Liver (tissue), 10 donors: ENCODE measurements at places on chromosomes 11 and 22. TPM values are rescaled to one million over a fixed set of nuclear protein-coding genes. Genes with fewer than 3 reads are reported as not detected.
A peak's percentile ranks its signal among the peaks of the same experiment; 100 is the strongest.

- H3K27me3 ChIP-seq = no peaks in the 10 kb centered on the region
- peak; percentile 23 for DNase-seq
- H3K27ac ChIP-seq = no peak overlapping the region
- H3K4me3 ChIP-seq = no peak overlapping the region
- H3K4me1 ChIP-seq = no peaks in the 10 kb centered on the region
- H3K36me3 ChIP-seq = no peaks in the 10 kb centered on the region
These were observed 1073.7 kb downstream of the BRD1 start for GRCh38 chr22:48753752-48754517.

NRXN2 gene
- total RNA-seq = 0.17 TPM

GPR83 gene
- total RNA-seq = 0.08 TPM

DNA sequence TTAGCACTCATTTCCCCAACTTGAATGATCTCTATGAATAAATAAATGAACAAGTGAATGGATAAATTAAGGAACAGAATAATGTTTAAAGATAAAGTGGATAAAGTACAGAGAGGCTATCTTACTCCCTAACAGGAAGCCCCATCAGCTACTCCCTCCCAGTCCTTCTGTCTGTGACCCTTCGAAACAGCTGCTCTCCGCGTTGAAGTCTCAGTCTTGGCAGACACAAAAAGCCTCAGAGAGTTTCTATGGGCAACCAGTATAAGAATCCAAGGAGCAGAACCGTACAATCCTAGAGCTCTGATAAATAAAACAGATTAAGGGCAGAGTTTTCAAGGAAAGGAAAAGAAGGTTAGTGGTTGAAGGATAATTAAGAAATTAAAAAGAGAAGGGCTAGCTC lies 35.0 kb downstream of the GUCY1A2 start:
- H3K4me3 ChIP-seq = no peak overlapping the region
- H3K27me3 ChIP-seq = no peaks in the 10 kb centered on the region
- H3K36me3 ChIP-seq = no peaks in the 10 kb centered on the region
- H3K4me1 ChIP-seq = no peaks in the 10 kb centered on the region
- no peak for DNase-seq
- H3K27ac ChIP-seq = no peak overlapping the region

HEPHL1 gene
- not detected for total RNA-seq

DNA sequence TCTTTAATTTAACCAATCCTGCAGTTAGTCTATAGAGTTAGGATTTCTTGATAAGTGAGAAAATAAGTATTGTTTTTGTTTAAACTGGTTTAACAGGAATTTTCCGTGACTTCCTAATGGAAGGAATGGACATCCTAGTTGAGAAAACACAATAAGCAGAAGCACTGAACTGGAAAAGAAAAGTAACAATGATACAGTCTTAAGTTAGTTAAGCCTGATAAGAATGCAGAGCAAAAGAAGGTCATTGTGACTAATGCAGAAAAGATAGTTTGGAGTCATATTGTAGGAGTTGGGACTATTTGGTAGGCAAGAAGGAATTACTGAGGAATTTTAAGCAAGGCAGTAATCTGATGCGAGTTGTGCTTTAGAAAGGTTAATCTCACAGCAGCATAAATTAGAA lies 11.7 kb downstream of the RNF141 start:
- H3K27me3 ChIP-seq = no peaks in the 10 kb centered on the region
- peaks cover 26% of the 10 kb centered on the region for H3K36me3 ChIP-seq
- no peak for DNase-seq
